Posterior cingulate gyrus (tissue), 11 donors: ENCODE measurements at places on chromosomes 6 and 20.

GRCh38 chr20:62784497-62784896 lies 11.8 kb upstream of the MRGBP start:
- DNase-seq, result no peak

DNA sequence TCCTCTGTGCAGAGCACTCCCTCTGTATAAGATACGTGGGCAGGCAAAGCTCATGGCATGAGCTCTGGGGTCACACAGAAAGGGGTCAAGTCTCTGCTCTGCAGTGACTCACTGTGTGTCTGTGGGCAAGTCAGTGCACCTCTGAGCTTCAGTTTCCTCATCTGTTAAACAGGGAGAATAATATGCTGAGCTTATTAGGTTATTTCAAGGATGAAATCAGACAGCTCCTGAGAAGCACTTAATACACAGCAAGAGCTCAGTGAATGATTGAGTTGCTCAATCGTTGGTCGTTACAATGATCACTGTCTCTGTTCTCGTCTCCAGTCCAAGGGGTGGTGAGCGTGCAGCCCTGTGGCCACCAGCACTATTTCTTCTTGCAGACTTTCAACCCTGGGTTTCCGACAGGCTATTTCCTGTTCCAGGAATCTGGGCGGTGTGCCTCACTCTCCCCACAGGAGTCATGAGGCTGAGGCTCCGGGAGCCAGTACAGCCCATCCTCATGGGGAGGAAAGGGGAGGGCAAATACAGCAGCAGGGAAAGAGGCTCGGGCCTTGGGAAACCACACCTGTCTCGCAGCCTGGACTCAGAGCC lies 28.9 kb downstream of the KIAA1755 start:
- no peak for DNase-seq

DNA sequence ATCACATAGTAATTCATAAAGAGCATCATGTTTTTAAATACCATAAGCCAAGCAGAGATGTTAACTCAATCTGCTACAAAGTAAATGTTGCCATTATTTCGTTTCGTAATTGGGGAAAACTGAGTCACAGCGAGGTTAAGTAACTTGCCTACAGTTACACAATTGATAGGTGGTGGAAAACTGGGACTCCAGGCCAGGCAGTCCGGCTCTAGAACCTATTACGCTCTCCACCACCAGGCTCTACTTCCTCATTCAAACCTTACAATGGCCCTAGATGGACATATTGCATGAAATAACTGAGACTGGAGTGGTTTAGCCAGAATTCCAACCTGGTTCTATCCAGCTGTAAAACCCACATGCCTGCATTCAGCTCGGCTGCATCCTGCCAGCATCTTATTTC lies 58.2 kb downstream of the LINC00237 start:
- DNase-seq, result no peak

- no peak for DNase-seq
These were observed 41.8 kb upstream of the TOP1 start for GRCh38 chr20:40986774-40987173.

- DNase-seq, result no peak
These were observed 8.4 kb upstream of the E2F1 start for GRCh38 chr20:33694639-33695012.

DNA sequence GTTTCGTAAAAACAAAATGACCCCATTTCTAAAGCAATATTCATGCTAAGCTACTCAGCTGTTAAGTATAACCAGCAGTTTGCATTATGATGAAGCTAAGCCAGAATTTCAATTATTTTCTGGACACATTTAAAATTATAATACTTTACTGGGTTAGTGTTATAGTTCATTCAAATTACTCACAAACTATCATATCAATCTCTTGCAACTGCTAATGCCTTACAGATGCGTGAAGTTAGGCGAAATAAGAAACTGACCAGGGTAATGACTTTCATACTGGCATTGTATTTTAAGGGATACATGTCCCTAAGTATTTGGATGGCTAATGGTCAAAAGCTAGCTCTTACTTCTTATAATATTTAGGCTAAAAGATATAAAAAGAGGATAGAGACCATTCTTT lies 249.6 kb downstream of the TSHZ2 start:
- DNase-seq, result no peak
